ENCODE measurements at places on chromosomes 12 and 14.

DNA sequence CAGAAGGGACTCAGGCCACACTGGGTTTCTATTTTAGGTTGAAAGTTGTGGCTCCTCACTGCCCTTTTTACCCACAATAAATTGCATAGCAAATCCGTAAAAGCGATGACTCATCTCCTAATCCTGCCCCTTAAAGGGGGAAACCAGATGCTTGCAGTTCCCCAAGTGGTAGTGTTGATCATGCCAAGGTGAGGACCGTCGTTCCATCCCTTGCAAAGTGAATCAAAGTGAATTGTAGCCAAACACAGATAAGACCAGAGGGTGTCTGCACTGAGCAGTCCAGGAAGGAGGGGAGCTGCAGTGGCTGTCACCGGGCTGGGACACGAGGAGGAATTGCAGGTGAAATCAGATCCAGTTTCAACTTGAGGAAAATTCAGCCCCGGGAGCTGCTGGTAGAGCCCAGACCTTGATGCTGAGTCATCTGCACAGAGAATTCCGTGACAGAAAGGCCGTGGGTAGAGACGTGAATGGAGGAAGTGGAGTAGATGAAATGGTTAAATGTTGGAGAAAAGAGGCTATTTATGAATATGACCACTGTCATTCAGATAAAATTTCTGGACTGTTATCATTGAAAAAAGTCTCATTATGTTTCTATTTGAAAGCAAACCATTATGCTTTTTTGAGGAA is 44.2 kb upstream of the MMP17 start:
- no peak for DNase-seq

DNA sequence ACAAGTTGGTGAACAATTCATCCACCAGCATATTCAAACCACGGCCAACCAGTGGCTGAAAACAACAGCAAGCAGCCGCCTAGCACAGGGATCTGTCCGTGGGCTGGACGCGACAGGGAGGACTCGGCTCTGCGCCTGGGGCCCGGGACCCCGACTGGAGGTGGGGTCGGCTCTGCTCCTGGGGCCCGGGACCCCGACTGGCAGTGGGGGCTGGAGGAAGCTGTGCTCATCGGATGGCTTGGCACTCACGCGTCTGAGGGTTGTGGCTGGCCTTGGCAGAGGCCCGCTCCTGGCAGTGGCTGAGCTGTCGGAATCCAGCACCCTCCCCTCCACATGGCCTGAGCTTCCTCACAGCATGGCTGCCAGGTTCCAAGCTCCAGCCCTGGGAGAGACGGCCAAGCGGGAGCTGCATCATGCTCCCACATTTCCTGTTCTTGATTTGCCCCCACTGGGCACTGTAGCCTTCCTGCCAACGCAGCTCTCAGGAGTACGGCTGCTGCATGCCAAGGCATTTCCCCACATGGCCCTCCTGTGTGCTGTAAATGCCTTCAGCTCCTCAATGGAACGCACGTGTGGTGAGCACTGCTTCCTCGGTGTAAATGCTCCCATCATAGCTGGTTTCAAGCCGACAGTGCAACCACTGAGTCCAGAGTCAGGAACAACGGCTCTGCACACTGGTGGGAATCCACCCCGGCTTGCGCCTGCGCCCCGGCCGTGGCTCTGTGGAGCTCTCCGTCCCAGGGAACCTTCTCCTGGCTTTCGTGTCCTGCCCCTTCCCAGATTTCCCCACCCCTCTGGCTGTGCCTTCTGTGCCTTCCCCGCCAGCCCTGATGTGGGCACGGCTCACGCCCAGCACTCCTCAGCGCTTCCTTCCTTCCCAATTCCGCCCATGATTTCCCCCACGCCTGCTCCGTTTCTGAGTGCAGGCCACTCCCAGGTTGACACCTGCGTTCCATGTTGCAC is 7.3 kb upstream of the GALNT9 start:
- no peak for DNase-seq

DNA sequence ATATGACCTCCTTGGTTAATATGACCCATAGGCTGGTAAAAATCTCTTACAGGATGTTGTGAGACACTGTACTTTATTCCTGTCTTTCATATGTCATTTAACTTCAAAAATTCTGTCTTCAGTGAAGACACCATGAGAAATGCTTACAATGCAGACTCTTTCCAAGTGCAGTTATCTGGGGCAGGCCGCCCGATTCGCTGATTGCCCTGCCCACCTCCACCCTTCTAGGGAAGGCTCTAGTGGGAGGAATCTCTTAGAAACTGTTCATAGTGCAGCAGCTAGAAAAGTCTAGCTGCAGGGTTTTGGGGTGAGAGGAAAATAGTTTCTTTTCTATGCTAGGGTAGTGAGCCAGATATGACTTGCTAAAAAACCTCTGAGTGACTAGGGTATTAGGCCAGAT is 15.0 kb upstream of the CIPC start:
- DNase-seq, result no peak

GRCh38 chr12:113162102-113163029 is 12.8 kb downstream of the CFAP73 start:
- DNase-seq, result peak; percentile 81

DNA sequence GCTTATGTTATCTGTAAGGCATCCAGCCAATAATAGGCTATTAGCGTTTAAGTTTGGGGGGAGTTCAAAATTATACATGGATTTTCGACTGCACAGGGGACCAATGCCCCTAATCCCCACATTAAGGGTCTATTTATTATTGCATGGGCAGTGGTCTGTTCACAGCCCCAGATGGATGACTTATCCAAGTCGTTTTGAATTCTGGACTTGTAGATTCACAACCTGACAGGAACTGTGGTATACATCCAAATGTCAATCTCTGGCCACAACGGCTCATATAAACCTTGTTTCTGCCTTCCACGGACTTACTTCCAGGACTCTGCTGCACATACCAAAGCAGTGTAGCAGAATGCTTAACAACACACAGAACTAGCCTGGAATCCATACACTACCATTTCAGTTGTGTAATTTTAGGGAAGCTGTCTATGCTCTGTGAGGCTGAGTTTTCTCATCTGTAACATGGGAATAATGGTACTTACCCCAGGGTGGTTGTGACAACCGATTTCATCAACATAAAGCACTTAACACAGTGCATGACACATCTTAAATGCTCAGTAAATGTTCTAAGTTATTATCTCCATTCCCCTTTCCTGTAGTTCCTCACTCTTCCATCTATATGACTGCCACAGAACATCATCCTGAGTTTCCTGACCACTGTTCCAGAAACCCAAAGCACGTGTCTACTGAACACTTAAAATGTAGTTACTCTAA is 3.7 kb downstream of the DDX24 start:
- no peak for DNase-seq

- DNase-seq, result no peak
Measured at GRCh38 chr14:23566112-23566777, 1.3 kb downstream of the AP1G2 start.

DNA sequence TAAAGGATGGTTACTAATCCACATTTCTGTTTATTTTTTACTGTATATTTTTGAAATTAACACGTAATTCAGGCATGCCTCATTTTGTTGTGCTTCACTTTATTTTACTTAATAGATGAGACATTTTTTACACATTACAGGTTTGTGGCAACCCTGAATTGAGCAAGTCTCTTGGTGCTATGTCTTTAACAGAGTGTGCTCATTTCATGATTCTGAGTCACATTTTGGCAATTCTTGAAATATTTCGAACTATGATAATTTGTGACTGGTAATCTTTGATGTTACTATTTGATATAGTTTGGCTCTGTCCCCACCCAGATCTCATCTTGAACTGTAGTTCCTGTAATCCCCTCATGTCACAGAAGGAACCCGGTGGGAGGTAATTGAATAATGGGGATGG is 1120.5 kb upstream of the FLRT2 start:
- DNase-seq, result no peak

GRCh38 chr14:44385906-44386305 is 121.2 kb downstream of the FSCB start:
- no peak for DNase-seq

GRCh38 chr14:75147423-75148071 is 20.7 kb upstream of the NEK9 start:
- no peak for DNase-seq

- no peak for DNase-seq
Measured at GRCh38 chr12:52918784-52919183, 13.9 kb upstream of the KRT8 start.

DNA sequence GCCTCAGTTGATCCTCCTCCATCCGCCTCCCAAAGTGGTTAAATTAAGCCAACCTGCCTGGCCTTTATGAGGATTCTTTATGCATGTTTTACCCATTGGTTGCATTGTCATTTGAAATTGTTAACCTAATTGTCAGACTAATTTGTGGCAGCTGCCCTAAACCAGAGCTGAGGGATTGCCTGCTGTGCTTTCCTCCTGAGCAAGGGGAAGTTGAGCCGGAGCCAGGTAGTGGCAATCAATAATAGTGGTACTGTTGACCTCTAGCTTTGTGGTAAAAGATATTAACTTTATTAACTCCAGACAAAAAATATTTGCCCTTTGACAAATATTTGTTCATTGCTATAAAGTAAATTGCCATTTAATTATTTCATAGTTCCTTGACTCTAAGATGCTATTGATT is 5.6 kb upstream of the HEBP1 start:
- DNase-seq, result no peak

GRCh38 chr12:51687177-51687576 is 96.1 kb downstream of the SCN8A start:
- no peak for DNase-seq

- no peak for DNase-seq
Measured at GRCh38 chr12:95764848-95765247, 25.7 kb downstream of the NTN4 start.

DNA sequence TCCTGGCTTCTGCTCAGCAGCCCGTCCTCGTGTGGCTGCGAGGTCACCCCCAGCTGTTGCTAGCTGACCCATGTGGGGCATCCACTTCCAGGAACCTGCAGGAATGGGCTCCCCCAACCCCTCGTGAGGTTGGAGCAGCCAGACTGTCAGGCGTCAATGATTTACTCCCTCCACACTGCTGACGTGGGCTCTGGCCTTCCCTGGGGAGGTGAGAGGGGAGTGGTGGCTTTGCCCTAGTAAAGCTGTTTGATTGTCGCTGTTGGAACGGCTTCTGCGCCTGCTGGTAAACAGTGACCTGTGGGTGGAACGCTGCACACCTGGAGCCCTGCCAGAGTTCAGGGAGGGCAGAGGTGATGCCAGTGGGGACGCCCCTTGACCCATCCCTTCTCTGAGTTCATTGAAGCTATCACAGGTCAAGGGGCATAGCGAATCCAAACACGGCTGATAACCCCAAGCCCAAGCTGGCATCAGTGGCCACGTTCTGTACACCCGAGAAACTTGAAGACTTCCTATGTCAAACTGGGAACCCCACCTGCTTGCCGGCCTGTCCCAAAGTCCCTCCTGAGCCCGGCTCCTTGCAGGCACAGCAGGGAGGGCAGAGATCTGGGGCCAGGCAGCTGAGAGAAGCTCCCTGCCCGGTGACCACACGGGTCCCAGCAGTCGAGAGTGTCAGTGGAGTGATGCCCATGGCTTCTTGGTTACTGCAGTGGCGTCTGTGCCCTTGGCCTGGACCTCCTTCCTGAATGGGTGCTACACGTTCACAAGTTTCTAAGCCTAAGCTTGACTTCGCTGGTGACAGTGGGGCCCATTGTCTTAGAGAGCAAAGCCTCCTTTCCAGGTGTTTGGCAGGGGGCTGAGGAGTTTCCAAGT is 2.7 kb downstream of the ASPG start:
- peak; percentile 12 for DNase-seq

DNA sequence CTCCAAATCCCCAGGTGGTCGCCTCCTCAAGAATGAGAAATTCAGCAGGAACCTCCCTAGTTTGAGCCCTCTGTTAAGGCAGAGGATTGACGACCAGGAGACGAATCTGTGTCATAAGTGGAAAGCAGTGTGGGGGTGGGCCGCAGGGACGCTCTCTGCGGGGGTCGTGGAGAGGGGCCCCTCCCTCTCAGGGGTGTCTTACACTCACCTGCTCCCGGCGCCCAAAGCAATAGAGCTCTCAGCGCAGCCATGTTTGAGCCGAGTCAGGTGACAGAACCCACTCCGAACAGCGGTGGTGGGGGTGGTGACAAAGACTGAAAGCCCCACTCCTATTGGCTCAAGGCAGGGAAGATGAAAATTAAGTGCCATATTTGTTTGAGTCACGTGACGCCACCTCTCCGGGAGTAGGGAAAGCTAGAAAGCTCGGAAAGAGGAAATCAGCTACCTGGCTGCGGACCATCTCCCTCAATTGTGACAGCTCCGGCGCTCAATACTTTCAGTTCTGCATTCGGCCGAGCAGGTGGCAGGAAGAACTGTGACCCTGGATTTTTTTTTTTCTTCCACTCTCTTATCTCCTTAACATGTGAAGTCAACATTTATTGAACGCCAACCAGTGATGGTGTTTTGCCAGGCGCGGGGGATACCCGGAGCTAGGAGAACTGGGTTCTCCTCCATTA is at the start of gene ZFYVE26:
Gene ZFYVE26, minus strand, starts transcription at position 265 of the 677 bp plus-strand sequence. CDS start 627 bp downstream, outside the sequence.
- peak; percentile 94 for DNase-seq

- no peak for DNase-seq
Measured at GRCh38 chr14:89351516-89352404, 65.3 kb downstream of the FOXN3 start.

GRCh38 chr12:49636574-49636973 is 13.2 kb downstream of the PRPF40B start:
- DNase-seq, result no peak

DNA sequence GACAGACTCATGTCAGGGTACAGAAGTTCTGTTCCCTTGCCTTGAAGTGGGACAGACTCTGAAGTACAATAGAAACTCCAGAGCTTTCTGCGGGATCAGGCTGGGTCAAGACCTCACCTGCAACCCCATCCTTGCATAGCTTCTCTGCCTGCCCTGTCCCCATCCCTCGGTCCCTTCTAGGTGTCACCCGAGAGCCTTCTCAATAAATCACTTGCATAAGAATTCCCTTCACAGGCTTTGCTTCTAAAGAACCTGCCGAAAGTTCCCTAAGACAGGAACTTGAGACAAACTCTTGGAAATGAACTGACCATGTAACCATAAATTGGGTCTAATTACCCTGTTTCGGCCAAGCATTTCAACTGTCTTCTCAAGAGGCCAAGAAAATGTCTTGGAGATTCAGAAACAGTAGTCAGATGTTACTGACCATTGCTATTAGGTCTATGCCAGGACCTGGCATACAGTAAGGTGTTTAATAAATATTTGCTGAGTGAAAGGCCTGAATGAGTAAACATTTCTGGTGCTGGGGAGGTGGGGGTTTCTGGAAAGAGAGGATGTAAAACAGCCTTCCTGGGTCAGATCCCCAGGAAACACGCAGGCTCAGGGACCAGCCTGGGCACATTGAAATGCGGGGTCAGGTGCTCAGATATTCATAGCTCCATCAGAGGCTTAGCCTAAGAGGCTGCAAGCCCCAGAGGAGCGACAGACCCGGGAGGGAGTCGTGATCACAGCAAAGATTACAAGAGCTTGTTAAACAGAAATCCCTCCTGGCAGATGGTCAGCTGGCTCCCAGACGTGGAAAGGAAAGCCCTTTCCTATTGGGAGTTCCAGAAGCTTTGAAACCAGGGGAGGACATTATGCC is 226.2 kb upstream of the LHX5 start:
- DNase-seq, result no peak

DNA sequence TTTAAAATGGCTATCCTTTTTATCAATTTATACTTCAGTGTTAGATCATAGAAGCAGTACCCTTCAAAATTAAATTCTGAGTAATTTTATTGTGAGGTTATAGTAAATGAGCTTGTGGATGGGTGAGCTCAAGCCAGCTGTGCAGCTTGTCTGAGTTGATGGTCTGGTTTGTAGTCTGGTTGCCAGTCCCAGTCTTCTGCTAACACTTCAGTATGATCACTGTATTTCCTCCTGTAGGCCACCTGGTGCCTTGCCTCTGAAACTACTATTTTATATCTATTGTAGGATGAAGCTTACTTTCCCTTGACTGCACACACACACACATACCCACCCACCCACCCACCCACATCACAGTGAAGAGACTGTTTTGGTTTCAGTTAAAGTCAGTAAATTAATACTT is 496.4 kb downstream of the PCNX1 start:
- peak; percentile 39 for DNase-seq

GRCh38 chr12:49963976-49964815 is 2.5 kb downstream of the AQP5 start:
- no peak for DNase-seq
